Thymus (tissue), 14 donors: ENCODE measurements at places on chromosomes 13 and 19. TPM values are rescaled to one million over a fixed set of nuclear protein-coding genes. Genes with fewer than 3 reads are reported as not detected.

TSC22D1 gene
- 191 TPM for total RNA-seq

MAMSTR gene
- 0.38 TPM for total RNA-seq

CPB2 gene
- total RNA-seq = 0.05 TPM

GGN gene
- not detected for total RNA-seq

RFPL4AL1 gene
- total RNA-seq = 0.28 TPM
